ENCODE measurements at places on chromosomes 13 and 19. TPM values are rescaled to one million over a fixed set of nuclear protein-coding genes. Genes with fewer than 3 reads are reported as not detected.

The FXYD1 gene
- total RNA-seq, result 1.1 TPM

The SYT5 gene
- not detected for total RNA-seq

The SBK2 gene
- total RNA-seq, result not detected

The KLK3 gene
- 1.3 TPM for total RNA-seq

The ZNF665 gene
- 7.8 TPM for total RNA-seq

The PNMA8B gene
- 1.5 TPM for total RNA-seq

The PRTN3 gene
- not detected for total RNA-seq

The NANOS3 gene
- total RNA-seq, result not detected

The YJEFN3 gene
- total RNA-seq, result 1.9 TPM

The PRODH2 gene
- not detected for total RNA-seq

The CA11 gene
- 4.6 TPM for total RNA-seq

The CGB8 gene
- total RNA-seq, result not detected

The AMER2 gene
- under 0.01 TPM for total RNA-seq

The ZNF865 gene
- total RNA-seq, result 5.5 TPM

The IL11 gene
- total RNA-seq, result not detected

The COL4A1 gene
- 99.8 TPM for total RNA-seq

The EPSTI1 gene
- total RNA-seq, result 3.8 TPM

The BRME1 gene
- total RNA-seq, result 1.7 TPM

The SIGLECL1 gene
- not detected for total RNA-seq

The CLDND2 gene
- total RNA-seq, result not detected

The NXNL1 gene
- not detected for total RNA-seq

The SLITRK6 gene
- 0.54 TPM for total RNA-seq

The HCN2 gene
- not detected for total RNA-seq

The ZNF575 gene
- 1.4 TPM for total RNA-seq

The CEACAM20 gene
- total RNA-seq, result not detected

The SIGLEC12 gene
- not detected for total RNA-seq

The TJP3 gene
- total RNA-seq, result 42.9 TPM

The SLC27A1 gene
- 25.3 TPM for total RNA-seq

The ATP8A2 gene
- 0.22 TPM for total RNA-seq

The ADAMTS10 gene
- total RNA-seq, result 20.9 TPM

The ZNF565 gene
- total RNA-seq, result 13.1 TPM

The LRRC4B gene
- 2.3 TPM for total RNA-seq

The CEACAM7 gene
- not detected for total RNA-seq

The ZNF540 gene
- total RNA-seq, result 12.4 TPM

The ZNF493 gene
- 92.3 TPM for total RNA-seq

The DOCK6 gene
- 57.0 TPM for total RNA-seq

The NUFIP1 gene
- total RNA-seq, result 4.3 TPM

The ZSWIM9 gene
- 5.5 TPM for total RNA-seq

The QPCTL gene
- total RNA-seq, result 8.8 TPM

The ZNF699 gene
- total RNA-seq, result 17.4 TPM

The CLEC17A gene
- total RNA-seq, result not detected

The C19orf38 gene
- total RNA-seq, result 1.5 TPM

The ZNF525 gene
- 11.3 TPM for total RNA-seq

The RUVBL2 gene
- total RNA-seq, result 114 TPM

The SOHLH2 gene
- not detected for total RNA-seq

The IRGC gene
- not detected for total RNA-seq

The SHANK1 gene
- total RNA-seq, result 0.45 TPM

The NLRP7 gene
- not detected for total RNA-seq

Measured in thyroid gland (tissue), 4 donors.